ENCODE measurements at places on chromosomes 1 and 21. TPM values are rescaled to one million over a fixed set of nuclear protein-coding genes. Genes with fewer than 3 reads are reported as not detected.

TNFRSF1B gene
- total RNA-seq: 0.24 TPM

- H3K4me3 ChIP-seq: peak overlapping the region; percentile 97
- DNase-seq: no peak
- no peak overlapping the region for H3K27ac ChIP-seq
- H3K36me3 ChIP-seq: peaks cover 27% of the 10 kb centered on the region
- H3K27me3 ChIP-seq: no peaks in the 10 kb centered on the region
- H3K4me1 ChIP-seq: no peaks in the 10 kb centered on the region
Observed at GRCh38 chr1:150321826-150322166, 463 bp downstream of the PRPF3 start.

DNA sequence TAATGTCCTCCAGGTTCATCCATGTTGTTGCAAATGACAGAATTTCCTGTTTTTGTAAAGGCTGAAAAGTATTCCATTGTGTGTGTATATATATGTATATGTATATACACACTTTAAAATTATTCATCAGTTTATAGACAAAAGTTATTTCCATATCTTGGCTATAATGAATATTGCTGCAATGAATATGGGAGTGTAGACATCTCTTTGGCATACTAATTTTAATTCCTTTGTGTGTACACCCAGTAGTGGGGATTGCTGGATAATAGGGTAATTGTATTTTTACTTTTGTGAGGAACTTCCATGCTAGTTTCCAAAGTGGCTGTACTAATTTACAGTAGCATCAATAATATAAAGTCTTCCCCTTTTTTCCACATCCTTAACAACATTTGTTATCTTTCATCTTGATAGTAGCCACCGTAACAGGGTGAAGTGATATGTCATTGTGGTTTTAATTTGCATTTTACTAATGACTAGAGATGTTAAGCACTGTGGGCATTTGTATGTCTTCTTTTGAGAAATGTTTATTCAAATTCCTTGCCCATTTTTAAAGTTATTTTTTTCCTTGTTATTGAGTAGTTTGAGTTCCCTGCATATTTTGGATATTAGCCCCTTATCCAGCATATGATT, 243.0 kb downstream of the PDE4B start:
- H3K27ac ChIP-seq: no peak overlapping the region
- DNase-seq: no peak
- no peaks in the 10 kb centered on the region for H3K27me3 ChIP-seq
- no peaks in the 10 kb centered on the region for H3K4me1 ChIP-seq

DNA sequence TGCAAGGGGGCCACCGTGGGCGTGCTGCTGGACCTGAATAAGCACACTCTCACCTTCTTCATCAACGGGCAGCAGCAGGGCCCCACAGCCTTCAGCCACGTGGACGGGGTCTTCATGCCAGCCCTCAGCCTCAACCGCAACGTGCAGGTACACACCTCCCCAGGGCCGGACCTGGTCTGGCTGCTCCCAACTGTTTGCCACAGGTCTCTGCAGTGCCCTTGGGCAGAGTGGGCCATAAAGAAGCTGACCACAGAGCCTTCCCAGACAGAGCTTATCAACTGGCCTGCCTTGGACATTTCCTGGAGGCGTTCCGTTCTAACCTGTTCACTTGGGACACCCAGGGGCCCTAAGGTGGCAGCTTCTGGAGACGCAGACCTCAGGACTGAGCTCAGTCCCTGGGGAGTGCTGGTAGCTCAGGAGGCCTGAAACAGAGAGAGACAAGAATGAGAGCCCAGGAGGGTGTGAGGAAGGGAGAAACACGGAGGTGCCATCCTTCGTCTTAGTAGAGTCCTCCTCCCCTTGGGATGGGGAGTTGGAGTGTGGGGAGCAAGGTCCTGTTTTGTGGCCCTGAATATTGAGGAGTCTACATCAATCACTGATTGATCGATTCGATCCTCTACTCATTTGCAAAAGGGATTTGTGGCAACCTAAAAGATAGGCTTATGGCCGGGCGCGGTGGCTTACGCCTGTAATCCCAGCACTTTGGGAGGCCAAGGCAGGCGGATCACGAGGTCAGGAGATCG, 27.0 kb upstream of the GNPAT start:
- peaks cover 4% of the 10 kb centered on the region for H3K4me1 ChIP-seq
- no peaks in the 10 kb centered on the region for H3K27me3 ChIP-seq
- no peak for DNase-seq
- H3K36me3 ChIP-seq: no peaks in the 10 kb centered on the region
- no peak overlapping the region for H3K4me3 ChIP-seq
- no peak overlapping the region for H3K27ac ChIP-seq

DNA sequence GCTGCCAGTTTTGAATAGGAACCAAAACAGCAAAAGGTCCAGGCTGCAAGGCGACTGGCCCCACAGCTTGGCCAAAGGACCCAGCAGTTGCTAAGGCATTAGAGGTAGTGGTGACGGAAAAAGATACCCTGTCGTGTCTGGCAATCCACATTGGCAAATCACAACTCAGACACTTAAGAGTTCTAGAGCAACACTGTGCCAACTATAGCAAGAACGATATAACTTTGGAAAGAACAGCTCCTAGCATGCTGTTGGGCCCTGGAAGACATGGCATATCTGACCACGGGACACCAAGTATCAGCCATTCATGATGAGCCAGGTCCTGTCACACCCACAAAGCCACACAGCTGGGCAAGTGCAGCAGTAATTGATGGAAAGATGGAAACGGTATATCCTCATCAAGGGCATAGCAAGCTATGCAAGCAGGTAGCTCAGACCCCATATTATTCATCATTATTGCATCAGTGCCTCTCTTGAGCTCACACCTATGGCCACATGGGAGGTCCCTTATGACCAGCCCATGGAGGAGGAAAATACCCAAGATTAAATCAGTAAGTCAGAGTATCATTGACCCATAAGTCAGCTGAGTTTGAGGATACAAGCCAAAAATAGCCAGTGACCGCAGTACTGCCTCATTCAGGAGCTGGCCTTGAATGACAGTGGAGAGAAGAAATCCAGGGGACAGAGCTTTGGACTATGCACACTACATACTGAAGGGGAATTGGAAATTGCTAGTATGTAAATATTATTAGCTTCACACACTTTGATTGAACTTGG, 221.2 kb downstream of the SETD4 start:
- H3K4me1 ChIP-seq: peaks cover 2% of the 10 kb centered on the region
- no peak overlapping the region for H3K4me3 ChIP-seq
- no peak overlapping the region for H3K27ac ChIP-seq
- no peaks in the 10 kb centered on the region for H3K36me3 ChIP-seq

GRCh38 chr1:92486251-92487077, at the start of gene GFI1:
Gene GFI1, minus strand, starts transcription at chr1:92486925. Its CDS starts 3,438 bp downstream, at chr1:92483487.
- peaks cover 88% of the 10 kb centered on the region for H3K27me3 ChIP-seq
- H3K36me3 ChIP-seq: no peaks in the 10 kb centered on the region
- DNase-seq: peak; percentile 89
- H3K4me1 ChIP-seq: peaks cover 17% of the 10 kb centered on the region
- peak within 1 kb of the TSS; percentile 75 for H3K4me3 ChIP-seq

DNA sequence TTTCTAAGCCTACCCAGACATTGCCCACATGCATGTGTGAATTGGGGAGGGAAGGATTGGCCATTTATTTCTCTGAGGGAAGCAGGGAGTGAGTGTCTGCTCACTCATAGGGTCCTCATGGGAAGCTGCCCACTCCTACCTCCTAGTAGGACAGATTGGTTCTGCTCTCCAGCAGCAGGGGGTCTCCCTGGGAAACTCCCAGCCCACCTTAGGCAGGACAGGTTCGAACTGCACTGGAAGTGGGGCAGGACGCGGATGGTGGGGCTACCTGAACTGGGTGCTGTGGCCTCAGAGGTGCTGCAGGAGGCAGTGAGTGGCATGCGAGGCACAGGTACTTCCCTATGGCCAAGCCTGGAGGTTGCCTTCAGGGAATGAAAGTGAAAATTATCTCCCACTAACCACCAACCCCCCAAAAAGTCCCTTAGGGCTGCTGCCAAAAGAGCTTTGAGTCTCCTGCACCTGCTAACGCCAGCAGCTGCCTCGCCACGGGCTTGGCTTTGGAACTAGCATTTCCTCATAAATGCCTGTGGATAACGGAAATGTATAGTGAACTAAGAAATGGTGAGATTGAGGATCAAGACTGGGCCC, 157.0 kb upstream of the COA6 start:
- H3K27ac ChIP-seq: no peak overlapping the region
- no peak for DNase-seq
- H3K4me3 ChIP-seq: no peak overlapping the region
- peaks cover 7% of the 10 kb centered on the region for H3K4me1 ChIP-seq
- H3K27me3 ChIP-seq: no peaks in the 10 kb centered on the region

DNA sequence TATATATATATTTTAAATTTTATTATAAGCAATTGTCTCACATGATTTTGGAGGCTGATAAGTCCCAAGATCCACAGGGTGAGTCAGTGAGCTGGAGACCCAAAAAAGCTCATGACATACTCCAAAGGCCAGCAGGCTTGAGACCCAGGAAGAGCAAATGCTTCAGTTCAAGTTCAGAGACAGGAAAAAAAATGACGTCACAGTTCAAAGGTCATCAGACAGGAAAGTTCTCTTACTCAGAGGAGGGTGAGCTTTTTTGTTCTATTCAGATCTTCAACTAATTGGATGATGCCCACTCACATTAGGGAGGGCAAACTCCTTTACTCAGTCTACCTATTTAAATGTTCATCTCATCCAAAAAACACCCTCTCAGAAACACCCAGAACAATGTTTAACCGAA, 18.2 kb downstream of the RXRG start:
- no peaks in the 10 kb centered on the region for H3K4me1 ChIP-seq
- H3K27ac ChIP-seq: no peak overlapping the region
- H3K27me3 ChIP-seq: peaks cover 59% of the 10 kb centered on the region
- no peak for DNase-seq
- no peak overlapping the region for H3K4me3 ChIP-seq

DNA sequence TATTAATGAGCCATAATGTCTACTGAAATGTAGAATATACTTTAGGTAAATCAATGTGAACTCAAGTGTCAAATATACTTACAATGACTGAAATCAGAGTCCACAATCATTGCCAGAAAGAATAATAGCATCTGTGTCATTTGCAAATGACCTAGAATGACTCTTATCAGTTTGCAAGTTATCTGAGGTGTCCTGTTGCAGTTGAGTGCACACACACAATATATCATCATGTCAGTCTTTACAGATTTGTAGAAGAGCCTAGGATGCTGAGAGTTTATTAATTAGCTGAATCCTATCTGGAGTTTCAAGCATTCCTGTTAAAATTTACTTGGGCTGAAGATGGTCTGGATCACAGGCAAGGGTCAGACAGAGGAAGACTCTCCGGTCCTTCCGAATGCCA, 324.0 kb upstream of the GREM2 start:
- no peaks in the 10 kb centered on the region for H3K4me1 ChIP-seq
- no peaks in the 10 kb centered on the region for H3K27me3 ChIP-seq
- no peak overlapping the region for H3K27ac ChIP-seq
- no peak overlapping the region for H3K4me3 ChIP-seq

- DNase-seq: no peak
- no peak overlapping the region for H3K27ac ChIP-seq
- no peaks in the 10 kb centered on the region for H3K4me1 ChIP-seq
- no peaks in the 10 kb centered on the region for H3K27me3 ChIP-seq
- H3K4me3 ChIP-seq: no peak overlapping the region
Observed at GRCh38 chr21:23099185-23099584, 2101.0 kb downstream of the NCAM2 start.

DNA sequence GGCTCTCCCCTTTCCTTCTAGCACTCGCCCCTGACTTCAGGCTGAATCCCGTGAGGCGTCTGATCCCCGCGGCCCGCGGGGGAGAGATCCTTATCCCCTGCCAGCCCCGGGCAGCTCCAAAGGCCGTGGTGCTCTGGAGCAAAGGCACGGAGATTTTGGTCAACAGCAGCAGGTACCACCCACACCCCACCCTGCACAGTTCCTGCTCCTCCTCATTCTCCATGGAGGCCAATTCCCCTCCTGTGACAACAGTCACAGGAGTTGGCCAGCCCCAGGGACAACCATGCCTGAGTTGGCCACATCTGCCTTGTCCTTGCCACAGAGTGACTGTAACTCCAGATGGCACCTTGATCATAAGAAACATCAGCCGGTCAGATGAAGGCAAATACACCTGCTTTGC, 20.0 kb downstream of the TMEM81 start:
- no peak overlapping the region for H3K4me3 ChIP-seq
- no peak overlapping the region for H3K27ac ChIP-seq
- H3K27me3 ChIP-seq: no peaks in the 10 kb centered on the region

- no peak overlapping the region for H3K4me3 ChIP-seq
- no peaks in the 10 kb centered on the region for H3K36me3 ChIP-seq
Observed at GRCh38 chr1:232390590-232390989, 239.3 kb downstream of the SIPA1L2 start.

- peaks cover 16% of the 10 kb centered on the region for H3K27me3 ChIP-seq
- peak; percentile 87 for DNase-seq
Observed at GRCh38 chr1:1435106-1435903, at the start of gene VWA1. Gene VWA1, plus strand, starts transcription at chr1:1435690. Its CDS starts 59 bp downstream, at chr1:1435749.

GRCh38 chr21:36966821-36967768, 626 bp upstream of the HLCS start:
- H3K36me3 ChIP-seq: no peaks in the 10 kb centered on the region
- no peaks in the 10 kb centered on the region for H3K27me3 ChIP-seq
- no peaks in the 10 kb centered on the region for H3K4me1 ChIP-seq
- peak overlapping the region; percentile 78 for H3K4me3 ChIP-seq

DNA sequence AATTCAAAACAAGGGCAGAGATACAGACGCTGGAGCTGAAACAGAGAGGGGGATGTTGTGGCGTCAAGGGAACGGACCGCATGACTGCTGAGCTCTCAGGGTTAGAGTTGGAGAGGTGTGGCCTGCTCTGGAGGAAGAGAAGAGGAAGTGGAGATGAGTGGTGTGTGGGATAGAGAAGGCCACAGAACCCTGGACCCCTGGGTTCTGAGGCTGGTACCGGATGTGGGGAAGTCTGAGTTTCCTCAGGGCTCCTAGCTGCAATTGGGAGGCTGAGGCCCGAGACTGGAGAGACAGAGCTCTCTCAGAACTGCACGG, 1.8 kb downstream of the BCAN start:
- peaks cover 99% of the 10 kb centered on the region for H3K27me3 ChIP-seq
- H3K27ac ChIP-seq: no peak overlapping the region
- H3K4me3 ChIP-seq: no peak overlapping the region
- H3K4me1 ChIP-seq: no peaks in the 10 kb centered on the region
- no peak for DNase-seq
- H3K36me3 ChIP-seq: no peaks in the 10 kb centered on the region

DNA sequence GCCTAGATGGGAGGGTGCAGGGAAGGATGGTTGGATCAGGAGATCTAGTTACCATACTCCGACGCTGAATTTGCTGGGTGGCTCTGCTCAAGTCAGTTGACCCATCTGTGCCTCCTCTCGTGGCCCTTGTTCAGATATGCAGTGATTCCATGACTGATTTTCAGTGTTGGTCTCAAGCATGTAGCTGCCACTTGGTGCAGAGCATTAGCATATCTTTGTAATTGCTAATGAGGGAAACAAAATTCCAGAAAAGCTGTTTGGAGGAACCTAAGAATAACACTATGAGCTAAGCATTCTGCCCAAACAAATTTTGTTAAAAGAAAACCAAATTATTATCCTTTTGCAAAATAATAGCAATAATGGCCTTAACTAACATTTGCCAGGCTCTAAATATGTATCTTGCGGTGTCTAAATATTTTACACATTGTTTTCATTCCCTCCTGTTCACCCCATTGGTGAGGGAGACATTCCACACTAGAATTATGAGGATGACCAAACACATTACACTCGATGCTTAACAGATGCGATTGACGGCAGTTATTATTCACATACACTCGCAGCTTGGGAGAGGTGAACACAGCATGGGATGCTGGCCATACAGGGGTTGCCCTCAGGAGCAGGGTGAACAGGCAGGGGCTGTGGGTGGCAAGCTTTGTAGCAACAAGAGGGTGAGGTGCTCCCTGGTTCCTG, 69.1 kb downstream of the KCNJ15 start:
- H3K27me3 ChIP-seq: no peaks in the 10 kb centered on the region
- DNase-seq: no peak
- H3K36me3 ChIP-seq: no peaks in the 10 kb centered on the region
- no peak overlapping the region for H3K27ac ChIP-seq
- H3K4me3 ChIP-seq: no peak overlapping the region

- H3K27me3 ChIP-seq: no peaks in the 10 kb centered on the region
- no peak overlapping the region for H3K4me3 ChIP-seq
Observed at GRCh38 chr1:172279939-172280636, 140.4 kb upstream of the C1orf105 start.

GJA4 gene
- total RNA-seq: 9.0 TPM

Measured in endodermal cell (in vitro differentiated cells).